Naive thymus-derived CD8-positive, alpha-beta T cell (primary cell): ENCODE measurements at places on chromosomes 2 and 18.

DNA sequence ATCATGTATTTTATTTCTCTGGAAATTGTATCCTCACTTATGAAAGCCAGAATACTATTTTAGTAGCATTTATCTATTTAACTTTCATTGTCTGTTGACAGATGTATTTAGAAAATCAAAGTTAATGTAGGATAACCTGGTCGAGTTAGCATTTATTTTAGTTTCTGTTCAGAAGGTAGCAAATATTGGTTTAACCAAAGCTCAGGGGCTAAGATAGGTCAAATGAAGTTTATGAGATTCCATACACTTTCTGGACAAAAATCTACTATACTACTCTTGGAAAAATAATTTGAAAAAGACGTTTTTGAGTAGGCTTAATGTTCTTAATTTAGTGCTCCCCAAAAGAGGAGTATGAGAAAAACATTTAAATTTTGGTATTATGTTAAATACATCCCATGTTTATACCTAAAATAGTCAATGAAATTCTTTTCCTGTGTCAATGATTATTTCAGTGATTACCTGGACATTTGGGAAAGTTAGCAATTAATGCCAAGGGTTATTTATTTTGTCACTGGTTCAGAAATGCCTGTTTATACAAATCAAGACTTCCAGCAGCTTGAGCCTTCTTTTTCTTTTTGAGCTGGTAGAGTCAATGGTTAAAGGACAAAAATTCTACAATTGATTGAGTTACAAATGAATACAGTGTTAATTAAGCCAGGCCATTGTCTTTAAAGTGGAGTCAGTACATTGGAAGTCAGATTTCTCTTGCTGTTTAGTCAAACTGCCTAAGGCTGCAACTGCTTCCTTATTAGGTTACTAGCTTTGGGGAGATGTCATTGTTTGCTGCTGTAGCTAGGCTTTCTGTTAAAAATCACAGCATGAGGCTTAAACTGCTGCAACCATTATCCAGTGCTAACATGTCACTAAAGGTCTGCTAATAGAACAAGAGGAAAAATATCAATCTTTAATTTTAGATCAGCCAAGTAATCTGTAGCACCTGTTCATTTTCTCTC lies 182.3 kb downstream of the CAMKMT start:
- DNase-seq, result no peak

DNA sequence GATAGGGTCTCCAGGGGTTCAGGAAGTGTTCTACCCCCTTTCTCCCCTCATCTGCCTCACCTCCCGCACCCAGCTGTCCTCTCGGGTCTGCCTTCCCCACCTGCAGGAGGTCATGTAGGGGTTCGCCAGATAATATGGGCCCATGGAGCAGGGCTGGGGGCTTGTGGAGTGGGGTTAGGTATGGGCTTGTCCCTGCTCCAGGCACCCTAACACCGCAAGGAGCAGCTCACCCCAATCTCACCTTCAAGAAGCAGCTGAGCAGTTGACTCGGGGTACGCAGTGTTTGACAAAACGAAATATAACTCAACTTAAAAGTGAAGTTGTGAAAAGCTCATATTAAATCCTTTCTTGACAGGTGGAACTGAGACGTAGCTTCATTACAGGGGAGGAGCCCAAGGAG lies 99.6 kb downstream of the CTIF start:
- no peak for DNase-seq

- no peak for DNase-seq
These were observed 671.6 kb upstream of the ACVR2A start for GRCh38 chr2:147173189-147173581.

- no peak for DNase-seq
These were observed 23.7 kb downstream of the GCKR start for GRCh38 chr2:27520316-27520715.

GRCh38 chr2:184367211-184367610 lies 231.1 kb upstream of the ZNF804A start:
- no peak for DNase-seq

- no peak for DNase-seq
These were observed 50.0 kb downstream of the ASAP2 start for GRCh38 chr2:9256570-9257043.

DNA sequence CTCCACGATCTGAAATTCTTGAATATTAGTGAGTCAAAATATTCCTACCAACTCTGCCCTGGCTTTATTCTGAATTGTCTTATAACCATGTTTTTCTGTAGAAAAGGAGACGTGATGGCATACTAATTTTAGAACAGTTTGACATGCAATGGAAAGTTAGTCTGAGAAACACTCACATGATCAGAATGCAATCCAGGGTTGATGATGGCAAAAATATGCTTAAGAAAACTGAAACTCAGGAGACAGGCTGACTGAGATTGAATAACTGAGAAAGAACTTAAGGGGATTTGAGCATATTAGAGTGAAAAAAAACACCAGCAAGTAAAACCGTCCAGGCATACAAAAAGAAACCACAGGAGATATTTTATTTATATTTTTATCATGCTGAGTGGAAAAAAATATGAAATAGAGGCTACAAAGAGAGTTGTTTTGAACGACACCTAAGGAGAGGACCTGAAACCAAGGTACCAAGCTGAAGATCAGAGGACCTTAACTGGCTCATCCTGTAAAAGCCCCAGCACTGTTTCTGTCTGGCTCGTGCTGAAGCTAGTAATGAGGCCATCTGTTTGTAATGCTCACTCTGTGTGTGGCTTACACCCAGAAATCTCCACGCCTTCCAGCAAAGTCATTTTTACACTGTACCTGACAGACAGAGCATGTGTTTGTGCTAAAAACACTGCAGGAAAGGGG lies 437.2 kb upstream of the PKDCC start:
- DNase-seq, result no peak

GRCh38 chr18:13273800-13274199 lies 55.2 kb downstream of the LDLRAD4 start:
- peak; percentile 22 for DNase-seq

GRCh38 chr2:177306550-177306949 lies 42.0 kb upstream of the NFE2L2 start:
- DNase-seq, result no peak

GRCh38 chr2:9637330-9637729 lies 6.5 kb upstream of the YWHAQ start:
- no peak for DNase-seq

- no peak for DNase-seq
These were observed 25.7 kb downstream of the SLC4A1AP start for GRCh38 chr2:27689424-27689823.

- no peak for DNase-seq
These were observed 37.0 kb downstream of the MRPL30 start for GRCh38 chr2:99217929-99218501.

DNA sequence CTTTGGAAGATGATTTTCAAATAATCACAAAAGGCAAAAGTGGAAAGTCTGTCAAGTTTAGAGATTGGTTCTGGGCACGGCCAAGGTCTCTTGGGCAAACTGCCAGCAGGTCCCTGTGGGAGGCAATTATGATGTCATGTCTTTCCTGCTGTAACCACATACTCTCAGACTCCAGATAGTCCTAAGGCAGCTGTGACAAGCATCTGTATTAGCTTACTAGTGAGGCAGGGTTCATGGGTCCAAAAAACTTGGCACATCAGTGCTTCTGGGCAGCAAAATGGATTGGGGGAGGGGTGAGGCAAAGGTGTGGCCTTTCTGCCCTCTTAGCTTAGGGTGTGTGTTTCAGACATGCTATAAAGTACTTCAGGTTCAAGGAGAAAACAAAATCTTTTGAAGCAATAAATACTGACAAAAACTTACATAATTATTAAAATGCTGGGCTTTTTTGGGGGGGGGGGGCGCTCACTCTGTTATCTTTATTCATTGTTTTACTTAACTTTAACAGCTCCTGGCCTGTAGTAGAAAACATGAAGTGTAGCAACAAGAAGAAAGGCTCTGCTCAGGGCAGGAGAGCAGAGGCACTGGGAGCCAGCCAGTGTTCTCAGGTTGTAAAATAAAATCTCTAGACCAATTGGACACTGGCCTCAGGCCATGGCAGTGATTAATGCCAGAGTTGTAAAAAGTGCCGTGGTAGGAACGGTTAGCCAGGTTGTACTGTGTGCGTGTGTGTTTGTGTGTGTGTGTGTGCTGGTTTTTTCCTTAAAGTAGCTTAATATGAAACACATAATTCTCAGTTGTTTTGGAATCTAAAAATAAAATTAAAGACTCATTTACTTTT lies 14.3 kb upstream of the TANC1 start:
- no peak for DNase-seq

DNA sequence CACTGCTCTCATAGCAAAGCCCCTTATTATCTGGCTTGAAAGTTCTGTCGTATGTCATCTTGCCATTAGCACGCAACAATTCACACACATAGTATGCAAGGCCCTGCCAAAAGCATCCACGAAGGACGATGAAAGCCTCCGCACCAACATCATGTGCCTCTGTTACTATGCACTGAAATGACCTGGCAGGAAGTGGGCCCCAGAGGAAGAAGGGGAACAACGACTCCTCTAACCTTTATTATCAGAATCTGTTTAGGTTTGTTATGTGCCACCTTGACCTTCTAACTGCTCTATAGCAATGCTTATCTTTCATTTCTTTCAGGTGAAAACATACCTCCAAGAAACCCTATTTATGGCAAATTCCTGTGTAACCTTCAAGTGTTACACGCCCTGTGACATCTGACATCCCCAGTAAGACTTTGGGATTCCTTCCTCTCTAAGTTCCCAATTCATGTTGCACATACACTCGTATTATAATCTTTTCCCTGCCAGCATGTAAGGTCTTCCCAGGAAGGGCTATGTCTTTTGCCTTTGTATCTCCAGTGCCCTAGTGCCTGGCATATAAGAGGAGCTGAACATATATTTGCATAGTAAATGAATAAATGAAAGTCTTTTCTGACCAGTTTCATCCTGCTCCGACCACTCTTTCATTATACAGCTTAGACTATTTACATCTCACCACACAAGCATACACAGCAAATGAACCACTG lies 7.0 kb upstream of the NDUFV2 start:
- peak; percentile 35 for DNase-seq

- no peak for DNase-seq
These were observed 36.6 kb downstream of the SCTR start for GRCh38 chr2:119487434-119488244.

GRCh38 chr2:69798290-69798908 lies 31.1 kb upstream of the GMCL1 start:
- no peak for DNase-seq

- no peak for DNase-seq
These were observed 58.9 kb upstream of the NCOA1 start for GRCh38 chr2:24432121-24432520.

DNA sequence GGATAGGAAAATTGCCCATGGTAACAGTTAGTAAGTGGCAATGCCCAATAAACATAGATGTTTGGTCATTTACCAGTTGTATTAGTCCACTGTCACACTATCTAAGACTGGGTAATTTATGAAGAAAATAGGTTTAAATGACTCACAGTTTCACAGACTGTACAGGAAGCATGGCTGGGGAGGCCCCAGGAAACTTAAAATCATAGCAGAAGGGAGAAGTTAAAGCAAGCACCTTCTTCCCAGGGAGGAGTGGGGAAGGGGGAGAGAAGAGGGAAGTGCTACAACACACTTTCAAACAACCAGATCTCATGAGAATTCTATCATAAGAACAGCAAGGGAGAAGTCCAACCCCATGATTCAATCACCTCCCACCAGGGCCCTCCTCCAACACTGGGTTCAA lies 23.4 kb downstream of the NR4A2 start:
- no peak for DNase-seq

DNA sequence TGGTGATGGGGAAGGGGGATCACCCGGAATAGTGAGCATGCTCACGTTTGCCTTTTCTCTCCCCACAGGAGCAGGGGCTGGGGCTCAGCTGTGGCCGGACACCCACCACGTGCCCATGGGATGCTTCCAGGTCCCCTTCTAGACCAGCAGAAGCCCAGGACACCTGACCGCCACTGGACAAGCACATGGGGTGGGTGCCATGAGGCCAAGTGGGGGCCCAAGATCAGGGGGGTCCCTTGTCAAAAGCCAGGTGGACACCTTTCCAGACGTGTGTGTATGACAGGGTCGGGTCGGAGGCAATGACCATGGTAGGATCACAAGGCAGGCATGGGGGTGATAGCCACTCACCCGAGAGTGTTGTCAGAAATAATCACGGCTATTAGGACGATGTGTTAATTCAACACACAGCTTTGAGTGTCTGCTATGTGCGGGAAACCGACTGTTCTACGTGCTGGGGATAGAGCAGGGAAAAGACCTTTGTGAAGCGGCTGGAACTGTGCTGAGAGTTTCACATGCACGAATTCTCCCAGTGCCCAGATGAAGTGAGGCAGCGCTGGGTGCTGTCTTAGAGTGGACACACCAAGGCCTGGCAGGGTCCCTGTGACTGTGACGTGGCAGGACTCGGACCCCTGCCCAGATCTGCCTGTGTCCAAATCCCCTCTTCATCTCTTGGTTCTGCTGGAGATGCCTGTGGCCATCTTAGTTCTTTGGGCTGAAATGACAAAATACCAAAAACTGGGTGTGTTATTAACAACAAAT lies 244.7 kb downstream of the NDUFA10 start:
- DNase-seq, result no peak

GRCh38 chr2:152623076-152623740 lies 94.1 kb downstream of the PRPF40A start:
- DNase-seq, result no peak

DNA sequence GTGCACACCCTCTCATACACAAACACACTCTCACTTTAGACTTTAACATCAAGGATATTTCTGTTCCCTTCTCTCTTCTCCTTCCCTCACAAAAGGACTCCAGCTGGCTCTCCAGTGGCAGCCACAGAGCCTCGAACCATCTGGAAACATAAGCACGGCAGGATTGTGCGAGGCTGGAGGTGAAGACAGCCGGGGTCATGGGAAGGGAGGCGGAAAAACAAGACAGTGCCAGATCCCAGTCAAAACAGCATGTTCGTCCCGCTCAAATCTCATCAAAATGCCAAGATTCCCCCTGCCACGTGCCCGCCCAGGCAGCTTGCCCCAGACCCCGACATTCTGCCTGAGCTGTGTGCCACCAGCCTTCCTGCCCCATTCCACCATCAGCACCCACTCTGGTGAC lies 180.3 kb downstream of the ZBTB7C start:
- DNase-seq, result no peak

- DNase-seq, result no peak
These were observed 1499.4 kb downstream of the SUCLG1 start for GRCh38 chr2:82959727-82960126.

GRCh38 chr2:176584333-176584732 lies 315.1 kb downstream of the MTX2 start:
- DNase-seq, result no peak

DNA sequence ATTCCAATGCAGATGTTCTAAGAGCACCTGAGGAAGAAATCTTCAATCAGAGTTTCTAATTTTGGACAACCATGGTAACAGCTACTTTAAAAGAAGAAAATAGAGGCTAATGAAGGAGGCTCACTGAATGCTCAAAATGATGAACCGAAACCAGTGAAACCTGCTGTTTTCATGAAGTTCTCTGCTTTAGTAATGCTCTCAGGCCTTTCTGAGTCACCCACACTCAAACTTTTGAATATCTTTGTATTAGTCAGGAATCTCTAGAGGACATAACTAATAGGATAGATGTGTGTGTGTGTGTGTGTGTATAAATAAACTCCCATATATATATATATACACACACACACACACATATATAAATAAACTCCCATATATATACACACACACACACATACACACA lies 76.9 kb upstream of the RIT2 start:
- DNase-seq, result no peak
